Mesenteric fat pad (tissue), 1 donor: ENCODE measurements at places on chromosomes 13 and 19.
A peak's percentile ranks its signal among the peaks of the same experiment; 100 is the strongest.

DNA sequence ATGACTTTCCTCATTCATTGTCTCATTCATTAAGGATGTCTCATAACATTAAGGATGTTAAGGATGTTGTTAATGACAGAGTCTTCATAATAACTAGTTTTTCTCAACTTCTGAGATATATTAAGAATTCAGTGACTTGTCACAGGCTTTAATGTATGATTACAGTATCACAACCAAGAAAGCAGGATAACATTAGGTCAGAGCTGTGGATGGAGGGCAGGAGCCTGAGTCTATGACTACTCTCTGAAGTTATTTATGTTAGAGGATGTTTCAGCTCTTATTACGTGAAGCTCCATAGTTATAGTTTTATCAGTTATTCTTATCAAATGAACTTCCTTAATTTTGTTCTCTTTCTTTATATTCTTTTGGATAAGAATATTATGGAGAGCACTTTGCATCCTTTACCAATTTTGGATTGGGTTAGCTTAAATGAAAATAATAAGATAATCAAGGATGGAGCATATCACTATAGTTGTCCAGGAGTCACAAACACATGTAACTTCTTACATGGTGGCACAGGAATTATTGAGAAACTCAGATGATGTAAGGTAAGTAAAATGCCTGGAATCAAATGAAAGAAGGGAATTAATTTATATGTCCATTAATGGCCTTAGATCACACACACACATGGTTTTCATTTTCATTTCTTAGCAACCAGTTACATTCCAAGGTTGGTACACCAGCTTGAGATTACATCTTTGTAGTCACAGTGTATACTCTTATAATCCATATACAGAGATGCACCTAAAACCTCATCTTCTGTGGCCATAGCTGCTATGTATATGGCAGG, 57.0 kb downstream of the SLC10A2 start:
- DNase-seq, result no peak

- DNase-seq, result peak; percentile 45
Measured at GRCh38 chr19:22608441-22608840, 25.7 kb upstream of the ZNF492 start.

DNA sequence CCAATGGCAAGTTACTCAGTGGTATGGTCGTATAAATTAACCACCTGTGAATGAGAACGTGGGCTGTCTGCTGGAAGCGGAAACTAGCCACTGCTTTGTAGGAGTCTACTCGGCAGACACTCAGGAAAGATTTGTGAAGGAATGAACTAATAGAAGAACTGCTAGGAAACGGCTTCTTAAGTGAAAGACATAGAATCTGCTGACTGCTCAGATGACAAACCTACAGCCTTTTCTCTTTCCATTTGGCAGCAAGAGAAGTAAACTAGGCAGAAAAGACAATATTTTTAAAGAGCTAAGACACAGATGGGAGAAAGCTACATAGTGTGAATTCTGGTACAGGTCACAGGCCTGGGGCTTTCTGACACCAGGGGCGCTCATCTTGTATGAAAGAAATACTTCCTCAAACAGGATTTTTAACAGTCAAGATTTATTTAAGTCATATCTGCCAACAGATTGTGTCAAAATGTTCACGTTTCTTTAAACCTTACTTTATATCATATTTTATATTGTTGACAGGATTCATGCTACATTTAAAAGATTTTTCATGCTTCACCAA, 78.4 kb downstream of the MIPEP start:
- no peak for DNase-seq

- no peak for DNase-seq
Measured at GRCh38 chr13:40609972-40610726, 56.3 kb downstream of the FOXO1 start.

DNA sequence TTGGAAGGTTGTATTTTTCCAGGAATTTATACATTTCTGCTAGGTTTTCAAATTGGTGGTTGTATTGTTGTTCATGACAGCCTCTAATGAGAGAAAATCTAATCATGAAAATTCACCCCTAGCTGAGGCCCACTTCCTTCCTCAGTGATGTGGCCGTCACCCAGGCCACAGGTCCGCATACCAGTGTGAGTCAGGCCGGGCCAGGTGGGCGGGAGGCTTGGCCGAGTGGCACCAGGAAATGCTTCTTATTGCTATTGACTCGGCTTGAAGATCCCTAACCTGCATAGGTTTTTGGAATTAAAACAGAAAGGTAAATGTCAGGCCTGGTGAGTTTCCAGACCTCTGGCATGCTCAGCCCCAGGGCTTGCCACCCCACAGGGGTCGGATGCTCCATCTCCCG, 88.7 kb downstream of the SCGB2B2 start:
- no peak for DNase-seq

DNA sequence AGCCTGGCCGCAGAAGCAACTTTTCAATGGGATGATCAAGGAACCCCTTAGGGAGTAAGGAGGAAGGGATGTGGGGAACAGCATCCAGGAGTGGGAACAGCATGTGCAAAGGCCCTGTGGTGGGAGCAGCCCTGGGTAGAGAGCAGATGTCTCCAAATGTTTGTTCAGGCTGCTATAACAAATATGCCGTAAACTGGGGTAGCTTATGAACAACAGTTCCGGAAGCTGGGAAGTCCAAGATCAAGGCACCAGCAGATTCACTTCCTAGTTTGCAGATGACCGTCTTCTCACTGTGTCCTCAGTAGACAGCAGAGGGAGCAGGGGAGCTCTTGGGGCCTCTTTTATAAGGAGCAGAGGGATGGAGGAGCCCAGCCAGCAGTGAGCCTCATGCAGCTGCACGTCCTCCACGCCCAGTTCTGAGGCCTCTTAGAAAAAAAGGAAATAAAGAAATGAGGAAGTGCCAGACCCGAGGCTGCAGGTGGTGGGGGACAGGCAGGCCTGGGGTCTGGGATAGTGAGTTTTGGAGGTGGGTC, 4.2 kb upstream of the LRRC25 start:
- DNase-seq, result no peak
